ENCODE measurements at places on chromosomes 5 and 9. TPM values are rescaled to one million over a fixed set of nuclear protein-coding genes. Genes with fewer than 3 reads are reported as not detected.

SPINK6 gene
- total RNA-seq = not detected

SLC34A3 gene
- not detected for total RNA-seq

SLC4A9 gene
- not detected for total RNA-seq

C9orf153 gene
- not detected for total RNA-seq

PCDHGB2 gene
- 3.0 TPM for total RNA-seq

SLC45A2 gene
- not detected for total RNA-seq

FGD3 gene
- total RNA-seq = not detected

KIF4B gene
- 0.08 TPM for total RNA-seq

SPATA31D4 gene
- total RNA-seq = not detected

EGR1 gene
- 66.9 TPM for total RNA-seq

ECSCR gene
- total RNA-seq = 0.80 TPM

PCDHGA11 gene
- 13.7 TPM for total RNA-seq

COL5A1 gene
- 383 TPM for total RNA-seq

BTF3 gene
- 511 TPM for total RNA-seq

KIF27 gene
- 2.5 TPM for total RNA-seq

FAM221B gene
- total RNA-seq = not detected

C5orf58 gene
- total RNA-seq = not detected

SLCO6A1 gene
- total RNA-seq = not detected

SPATA6L gene
- 0.26 TPM for total RNA-seq

BTNL3 gene
- not detected for total RNA-seq

C7 gene
- 3.1 TPM for total RNA-seq

PCDHGB4 gene
- total RNA-seq = 3.7 TPM

DND1 gene
- total RNA-seq = 0.26 TPM

SPATA31C1 gene
- total RNA-seq = not detected

EPB41L4A gene
- 1.6 TPM for total RNA-seq

LOX gene
- total RNA-seq = 125 TPM

CCDC69 gene
- total RNA-seq = 3.5 TPM

BARHL1 gene
- total RNA-seq = not detected
